ENCODE measurements at places on chromosomes 2 and 18.

DNA sequence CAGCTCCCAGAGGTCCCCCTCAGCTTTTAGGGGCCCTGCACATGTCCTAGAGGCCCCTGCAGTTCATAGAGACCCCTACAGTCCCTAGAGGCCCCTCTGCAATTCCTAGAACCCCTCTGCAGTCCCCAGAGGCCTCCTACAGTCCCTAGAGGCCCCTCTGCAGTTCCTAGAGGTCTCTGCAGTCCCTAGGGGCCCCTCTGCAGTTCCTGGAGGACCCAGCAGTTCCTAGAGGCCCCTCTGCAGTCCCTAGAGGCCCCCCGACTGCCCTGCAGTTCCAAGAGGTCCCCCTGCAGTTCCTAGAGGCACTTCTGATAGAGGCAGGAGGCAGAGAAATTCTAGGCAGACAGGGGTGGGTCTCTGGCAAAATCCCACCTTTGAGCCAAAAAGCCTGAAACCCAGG, 35.4 kb downstream of the MC2R start:
- no peak for DNase-seq

GRCh38 chr2:15243762-15244161, 317.4 kb downstream of the NBAS start:
- peak; percentile 20 for DNase-seq

GRCh38 chr2:161414042-161415033, 1.8 kb upstream of the TBR1 start:
- no peak for DNase-seq

DNA sequence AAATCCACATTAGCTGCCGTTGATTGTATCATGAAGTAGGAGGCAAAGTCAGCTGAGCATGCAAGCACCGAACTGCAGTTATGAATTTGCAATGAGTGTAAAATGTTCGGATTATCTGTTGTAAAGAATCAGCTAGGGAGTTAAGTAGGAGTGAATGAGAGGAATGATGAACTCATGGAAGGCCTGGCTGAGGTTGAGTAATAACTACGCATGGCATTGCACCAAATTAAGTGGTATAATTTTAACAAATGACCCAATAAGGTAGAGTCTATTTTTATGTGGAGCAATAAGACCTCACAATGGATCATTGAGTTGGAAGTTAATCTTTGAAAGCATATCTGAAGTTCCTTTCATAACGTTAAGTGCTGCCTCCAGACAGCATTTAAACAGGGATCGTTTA, 288.2 kb upstream of the CHST9 start:
- DNase-seq, result no peak

DNA sequence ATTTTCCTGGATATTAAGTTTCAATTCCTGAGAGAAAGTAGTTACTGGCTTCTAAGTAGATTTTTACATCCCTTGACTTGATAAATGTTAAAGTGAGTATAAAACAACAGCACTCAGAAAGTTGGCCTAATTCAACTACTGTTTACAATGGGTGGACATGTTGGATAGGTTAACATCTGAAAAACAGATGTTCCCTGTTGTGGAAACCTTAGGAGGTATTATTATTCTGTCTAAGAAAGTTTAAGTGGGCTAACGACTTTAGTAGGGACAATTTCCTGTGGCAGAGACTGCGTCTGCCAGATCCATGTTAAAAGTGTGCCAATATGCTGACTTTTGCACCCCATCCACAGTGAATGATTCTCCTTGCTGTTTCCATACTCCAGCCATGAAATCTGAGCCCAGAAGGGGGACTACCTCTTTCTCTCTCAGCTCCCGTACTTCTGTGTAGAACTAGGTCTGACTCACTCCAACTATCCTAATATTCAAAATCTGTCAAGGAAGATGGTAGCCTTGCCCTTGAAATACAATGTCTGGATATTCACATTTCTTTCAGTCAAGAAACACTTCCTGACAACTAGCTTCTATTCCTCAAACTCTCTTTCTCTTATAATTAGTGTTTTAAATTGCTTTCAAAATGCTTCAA, 327.5 kb upstream of the HNRNPA3 start:
- no peak for DNase-seq

DNA sequence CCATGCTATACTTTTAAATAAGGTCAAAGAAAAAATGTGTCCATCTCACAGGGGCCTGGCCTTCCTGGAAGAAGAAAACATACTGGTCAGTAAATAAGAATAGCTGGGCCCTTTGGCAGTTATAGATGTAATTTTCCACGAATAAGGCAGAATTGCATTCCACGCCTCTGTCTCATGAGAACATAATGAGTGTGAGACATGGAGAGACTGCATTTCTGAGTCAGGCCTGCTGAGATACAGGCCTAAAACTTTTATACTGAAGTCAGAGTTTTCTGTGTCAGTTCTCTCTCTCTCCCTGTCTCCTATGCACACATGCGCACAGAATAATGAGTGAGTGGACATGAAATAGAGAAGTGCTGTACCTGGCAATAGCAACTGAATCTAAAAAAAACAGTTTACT, 20.4 kb upstream of the IL1R1 start:
- no peak for DNase-seq

DNA sequence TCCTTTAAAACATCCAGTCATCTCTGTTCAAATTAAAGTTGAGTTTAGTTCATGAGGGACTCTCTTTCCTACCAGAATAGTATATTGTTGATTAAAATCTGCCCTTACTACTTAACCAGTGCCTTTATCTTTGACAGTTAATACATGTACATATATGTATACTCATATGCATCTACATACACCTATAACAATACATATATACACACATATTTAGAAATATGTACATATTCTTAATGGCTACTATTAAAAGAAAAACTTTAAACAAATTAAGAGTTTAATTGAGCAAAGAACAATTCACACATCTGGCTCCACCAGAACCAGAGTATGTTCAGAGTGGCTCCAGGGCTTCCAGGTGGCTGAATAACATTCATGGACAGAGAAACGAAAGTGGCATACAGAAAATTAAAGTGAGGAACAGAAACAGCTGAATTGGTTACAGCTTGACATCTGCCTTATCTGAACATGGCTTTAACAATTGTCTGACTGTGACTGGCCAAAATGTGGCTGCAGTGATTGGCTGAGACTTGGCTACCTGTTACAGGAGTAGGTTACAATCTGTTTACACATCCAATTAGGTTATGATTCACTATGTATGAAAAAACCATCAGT, 38.8 kb downstream of the ZNF519 start:
- no peak for DNase-seq

Measured in eye (tissue), 1 donor.